ENCODE measurements at places on chromosomes 7 and 10. TPM values are rescaled to one million over a fixed set of nuclear protein-coding genes. Genes with fewer than 3 reads are reported as not detected.

DNA sequence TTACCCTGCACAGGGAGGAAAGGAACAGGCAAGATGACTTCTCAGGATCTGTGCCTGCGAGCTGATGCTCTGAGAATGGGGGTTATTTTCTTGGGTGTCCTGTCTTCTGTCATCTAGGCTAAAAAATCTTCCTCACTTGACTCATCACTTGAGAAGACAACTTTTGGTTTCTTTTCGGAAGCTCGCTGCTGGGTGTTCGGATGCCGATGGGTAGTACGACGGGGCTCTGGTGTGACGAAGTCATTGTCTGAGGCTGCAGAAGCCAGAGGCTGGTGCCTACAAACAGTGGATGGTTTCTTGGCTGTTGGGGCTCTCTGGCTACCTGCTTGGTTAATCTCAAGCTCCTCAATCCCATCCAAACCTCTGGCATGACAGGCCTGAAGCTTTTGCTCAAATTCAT lies 92.2 kb downstream of the NPSR1 start:
- no peak overlapping the region for H3K27ac ChIP-seq
- no peaks in the 10 kb centered on the region for H3K27me3 ChIP-seq
- H3K36me3 ChIP-seq = no peaks in the 10 kb centered on the region
- H3K4me1 ChIP-seq = peaks cover 11% of the 10 kb centered on the region
- H3K4me3 ChIP-seq = no peak overlapping the region
- DNase-seq = no peak

- H3K4me3 ChIP-seq = no peak overlapping the region
- H3K27ac ChIP-seq = no peak overlapping the region
- H3K36me3 ChIP-seq = peaks cover 15% of the 10 kb centered on the region
Observed at GRCh38 chr10:125103924-125104323, 56.4 kb downstream of the CTBP2 start.

DNA sequence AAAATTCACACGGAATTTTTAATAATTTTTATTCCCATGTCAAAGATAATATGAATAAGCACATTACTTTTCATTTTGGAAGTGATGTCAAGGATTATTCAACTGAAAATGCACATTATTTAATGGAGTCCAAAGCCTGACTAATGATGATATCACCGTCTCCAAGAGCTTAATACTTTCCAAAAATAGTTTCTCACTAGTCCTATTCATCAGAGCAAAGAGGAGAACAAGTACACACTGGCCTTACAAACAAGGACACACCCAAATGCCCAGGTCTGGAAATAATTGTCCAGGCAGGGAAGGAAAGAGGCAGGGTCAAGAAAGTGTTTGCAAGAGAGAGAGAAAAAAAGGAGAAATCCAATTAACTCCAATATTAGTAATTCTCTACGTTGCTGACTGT lies 216.8 kb upstream of the CCDC6 start:
- no peak for DNase-seq
- H3K4me1 ChIP-seq = no peaks in the 10 kb centered on the region
- no peaks in the 10 kb centered on the region for H3K27me3 ChIP-seq
- H3K4me3 ChIP-seq = no peak overlapping the region
- no peaks in the 10 kb centered on the region for H3K36me3 ChIP-seq
- peak overlapping the region; percentile 29 for H3K27ac ChIP-seq

GRCh38 chr7:113521468-113521867 lies 397.3 kb downstream of the PPP1R3A start:
- no peak overlapping the region for H3K4me3 ChIP-seq
- no peaks in the 10 kb centered on the region for H3K27me3 ChIP-seq
- no peaks in the 10 kb centered on the region for H3K36me3 ChIP-seq
- no peaks in the 10 kb centered on the region for H3K4me1 ChIP-seq
- DNase-seq = no peak

GRCh38 chr7:92788559-92789183 lies 47.7 kb downstream of the CDK6 start:
- H3K4me3 ChIP-seq = no peak overlapping the region
- no peaks in the 10 kb centered on the region for H3K27me3 ChIP-seq
- peaks cover 20% of the 10 kb centered on the region for H3K4me1 ChIP-seq
- no peak overlapping the region for H3K27ac ChIP-seq
- DNase-seq = no peak

GRCh38 chr10:133224076-133224475 lies 5.9 kb upstream of the UTF1 start:
- DNase-seq = no peak
- no peaks in the 10 kb centered on the region for H3K4me1 ChIP-seq
- peaks cover 23% of the 10 kb centered on the region for H3K27me3 ChIP-seq
- no peak overlapping the region for H3K27ac ChIP-seq
- H3K36me3 ChIP-seq = no peaks in the 10 kb centered on the region
- no peak overlapping the region for H3K4me3 ChIP-seq

DNA sequence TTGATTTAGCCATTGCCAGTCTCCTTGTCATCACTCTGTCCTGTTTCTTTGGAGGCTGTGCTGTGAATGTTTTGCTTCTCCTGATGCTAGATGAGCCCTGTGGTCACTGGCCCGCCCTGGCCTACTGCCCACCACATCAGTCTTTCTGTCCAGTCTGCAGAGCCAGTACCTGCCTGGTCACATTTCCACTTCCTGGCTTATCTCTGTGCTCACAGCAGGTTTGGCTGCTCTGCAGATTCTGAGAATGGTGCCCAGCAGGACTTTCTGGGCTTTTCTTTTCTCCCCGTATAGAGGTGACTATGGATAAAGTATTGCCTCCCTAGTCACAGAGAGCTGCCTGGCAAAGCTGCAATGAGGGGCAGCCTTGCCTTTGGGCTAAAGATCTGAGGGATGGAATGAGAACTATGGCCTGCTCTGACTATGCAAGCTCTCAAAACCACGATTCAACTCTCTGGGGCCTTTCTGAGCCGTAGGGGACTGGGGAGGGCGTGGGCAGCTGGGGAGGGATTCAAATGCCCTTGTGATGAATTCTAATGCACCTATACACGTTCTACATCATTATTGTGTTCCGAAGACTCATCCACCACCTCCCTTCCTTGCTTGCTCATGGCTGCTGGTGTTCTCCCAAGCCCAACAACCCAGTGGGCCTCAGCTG lies 410.4 kb upstream of the NPVF start:
- H3K4me3 ChIP-seq = no peak overlapping the region
- H3K27ac ChIP-seq = no peak overlapping the region
- no peaks in the 10 kb centered on the region for H3K36me3 ChIP-seq
- no peak for DNase-seq

GRCh38 chr10:89206402-89207180 lies 526 bp downstream of the CH25H start:
- peak; percentile 57 for DNase-seq
- H3K36me3 ChIP-seq = no peaks in the 10 kb centered on the region
- H3K4me1 ChIP-seq = peaks cover 19% of the 10 kb centered on the region
- H3K4me3 ChIP-seq = peak overlapping the region; percentile 49

DNA sequence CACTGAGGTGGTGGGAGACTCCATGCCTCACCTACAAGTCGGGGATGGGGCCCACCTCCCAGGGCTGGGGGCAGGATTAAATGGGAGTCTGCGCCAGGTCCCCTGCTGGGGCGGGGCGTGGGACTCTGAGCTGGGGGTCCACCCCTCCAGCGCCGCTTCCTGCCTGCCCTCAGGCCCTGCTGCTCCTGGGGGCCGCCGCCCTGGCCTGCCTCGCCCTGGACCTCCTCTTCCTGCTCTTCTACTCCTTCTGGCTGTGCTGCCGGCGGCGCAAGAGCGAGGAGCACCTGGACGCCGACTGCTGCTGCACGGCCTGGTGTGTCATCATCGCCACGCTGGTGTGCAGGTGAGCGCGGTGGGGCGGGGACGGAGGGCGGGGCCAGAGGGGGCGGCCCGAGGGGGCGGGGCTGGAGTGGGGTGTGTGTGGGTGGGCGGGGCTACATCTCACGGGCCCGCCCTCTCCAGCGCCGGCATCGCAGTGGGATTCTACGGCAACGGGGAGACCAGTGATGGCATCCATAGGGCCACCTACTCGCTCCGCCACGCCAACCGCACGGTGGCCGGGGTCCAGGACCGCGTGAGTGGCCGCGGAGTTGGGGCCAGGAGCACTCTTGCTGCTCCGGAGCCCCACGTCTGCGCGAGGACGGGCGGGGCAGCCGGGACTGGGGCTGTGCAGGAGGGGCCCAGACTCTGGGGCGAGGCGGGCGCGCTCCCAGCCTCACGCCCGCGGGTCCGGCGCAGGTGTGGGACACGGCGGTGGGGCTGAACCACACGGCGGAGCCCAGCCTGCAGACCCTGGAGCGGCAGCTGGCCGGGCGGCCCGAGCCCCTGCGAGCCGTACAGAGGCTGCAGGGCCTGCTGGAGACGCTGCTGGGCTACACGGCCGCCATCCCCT lies 15.1 kb downstream of the TTYH3 start:
- peaks cover 27% of the 10 kb centered on the region for H3K36me3 ChIP-seq
- peaks cover 19% of the 10 kb centered on the region for H3K4me1 ChIP-seq
- no peaks in the 10 kb centered on the region for H3K27me3 ChIP-seq
- no peak overlapping the region for H3K27ac ChIP-seq

- H3K27ac ChIP-seq = peak overlapping the region; percentile 100
- peaks cover 20% of the 10 kb centered on the region for H3K36me3 ChIP-seq
- no peaks in the 10 kb centered on the region for H3K27me3 ChIP-seq
- peaks cover 14% of the 10 kb centered on the region for H3K4me1 ChIP-seq
Observed at GRCh38 chr10:93437946-93438612, 44.1 kb downstream of the MYOF start.

NPSR1 gene
- polyA plus RNA-seq = not detected

SUN3 gene
- polyA plus RNA-seq = 0.12 TPM

IDI2 gene
- polyA plus RNA-seq = not detected

HDAC9 gene
- 11.6 TPM for polyA plus RNA-seq

PILRA gene
- 0.99 TPM for polyA plus RNA-seq

All from SK-N-SH (cell line).